ENCODE measurements at places on chromosomes 7 and 10.

- DNase-seq, result no peak
These were observed 67.7 kb downstream of the ST8SIA6 start for GRCh38 chr10:17386616-17387075.

- no peak for DNase-seq
These were observed 134.5 kb downstream of the ST7 start for GRCh38 chr7:117087639-117088396.

DNA sequence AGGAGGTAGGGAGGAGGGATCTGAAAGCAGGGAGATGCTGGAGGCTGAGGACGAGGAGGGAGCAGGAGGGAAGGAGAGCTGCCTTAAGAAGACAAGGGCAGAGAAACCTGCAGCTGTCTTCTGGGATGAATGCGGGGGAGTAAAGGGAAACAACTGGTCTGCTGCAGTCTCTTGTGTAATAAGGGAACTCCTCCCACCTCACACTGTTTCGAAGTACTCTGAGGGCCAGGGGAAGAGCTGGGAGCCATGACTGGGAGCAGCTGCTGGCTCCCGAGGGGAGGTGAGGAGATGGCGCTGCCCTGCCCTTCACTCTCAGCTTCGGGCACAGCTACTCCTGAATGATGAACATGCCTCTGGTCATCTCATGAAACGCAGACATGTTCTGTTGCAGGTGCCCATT is 65.1 kb downstream of the CLEC2L start:
- no peak for DNase-seq

DNA sequence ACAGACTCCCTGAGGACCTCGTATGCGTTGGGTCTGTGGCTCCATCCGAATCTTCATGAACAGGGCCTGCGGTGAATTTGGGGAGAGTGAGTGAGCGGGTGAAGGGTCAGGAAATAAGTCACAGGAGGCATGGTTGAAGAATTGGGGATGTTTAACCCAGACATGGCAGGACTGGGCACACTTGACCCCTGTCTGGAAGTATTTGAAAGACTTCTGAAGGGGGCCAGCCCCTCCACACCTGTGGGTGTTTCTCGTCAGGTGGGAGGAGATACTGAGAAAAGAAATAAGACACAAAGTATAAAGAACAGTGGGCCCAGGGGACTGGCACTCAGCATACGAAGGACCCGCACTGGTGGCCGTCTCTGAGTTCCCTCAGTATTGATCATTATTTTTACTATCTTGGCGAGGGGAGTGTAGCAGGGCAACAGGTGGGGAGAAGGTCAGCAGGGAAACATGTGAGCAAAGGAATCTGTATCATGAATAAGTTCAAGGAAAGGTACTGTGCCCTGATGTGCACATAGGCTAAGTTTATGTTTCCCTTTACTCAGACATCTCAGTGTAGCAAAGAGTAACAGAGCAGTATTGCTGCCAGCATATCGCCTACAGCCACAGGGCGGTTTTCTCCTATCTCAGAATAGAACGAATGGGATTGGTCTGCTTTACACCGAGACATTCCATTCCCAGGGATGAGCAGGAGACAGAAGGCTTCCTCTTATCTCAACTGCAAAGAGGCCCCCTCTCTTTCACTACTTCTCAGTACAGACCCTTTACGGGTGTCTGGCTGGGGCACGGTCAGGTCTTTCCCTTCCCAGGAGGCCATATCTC is 38.2 kb upstream of the PFKFB3 start:
- no peak for DNase-seq

GRCh38 chr7:132383962-132384361 is 192.3 kb downstream of the PLXNA4 start:
- no peak for DNase-seq

DNA sequence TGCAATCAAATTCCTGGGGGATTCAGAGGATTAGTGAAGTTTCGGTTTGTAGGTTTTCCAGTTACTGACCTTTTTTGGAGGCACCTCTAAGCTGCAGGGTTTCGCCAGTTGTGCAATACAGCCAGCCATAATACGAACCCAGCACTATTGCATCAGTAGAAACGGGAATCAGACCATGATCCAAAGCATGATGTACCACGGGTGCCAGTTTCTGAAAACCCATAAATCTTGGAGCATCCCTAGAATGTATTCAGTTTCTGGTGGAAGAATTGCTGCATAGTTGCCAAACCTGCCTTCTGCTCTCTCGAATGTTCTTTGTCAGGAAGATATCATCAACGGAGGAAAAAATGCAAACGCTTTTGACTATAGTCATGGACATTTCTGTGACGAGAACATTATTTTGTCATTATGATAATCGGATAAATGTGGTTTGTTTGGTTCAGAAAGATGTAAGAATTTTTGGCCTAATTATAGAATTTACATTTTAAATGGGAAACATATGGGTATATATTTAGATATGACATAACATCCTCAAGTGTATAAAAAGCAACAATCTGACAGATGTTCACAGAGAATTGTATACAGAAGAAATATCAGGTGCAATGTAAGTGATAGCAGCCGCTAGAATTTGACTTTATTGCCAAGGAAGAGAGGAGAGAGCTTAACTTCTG is 186.2 kb upstream of the PRKCQ start:
- DNase-seq, result no peak

GRCh38 chr7:128876586-128876977 is 13.9 kb downstream of the ATP6V1F start:
- no peak for DNase-seq

DNA sequence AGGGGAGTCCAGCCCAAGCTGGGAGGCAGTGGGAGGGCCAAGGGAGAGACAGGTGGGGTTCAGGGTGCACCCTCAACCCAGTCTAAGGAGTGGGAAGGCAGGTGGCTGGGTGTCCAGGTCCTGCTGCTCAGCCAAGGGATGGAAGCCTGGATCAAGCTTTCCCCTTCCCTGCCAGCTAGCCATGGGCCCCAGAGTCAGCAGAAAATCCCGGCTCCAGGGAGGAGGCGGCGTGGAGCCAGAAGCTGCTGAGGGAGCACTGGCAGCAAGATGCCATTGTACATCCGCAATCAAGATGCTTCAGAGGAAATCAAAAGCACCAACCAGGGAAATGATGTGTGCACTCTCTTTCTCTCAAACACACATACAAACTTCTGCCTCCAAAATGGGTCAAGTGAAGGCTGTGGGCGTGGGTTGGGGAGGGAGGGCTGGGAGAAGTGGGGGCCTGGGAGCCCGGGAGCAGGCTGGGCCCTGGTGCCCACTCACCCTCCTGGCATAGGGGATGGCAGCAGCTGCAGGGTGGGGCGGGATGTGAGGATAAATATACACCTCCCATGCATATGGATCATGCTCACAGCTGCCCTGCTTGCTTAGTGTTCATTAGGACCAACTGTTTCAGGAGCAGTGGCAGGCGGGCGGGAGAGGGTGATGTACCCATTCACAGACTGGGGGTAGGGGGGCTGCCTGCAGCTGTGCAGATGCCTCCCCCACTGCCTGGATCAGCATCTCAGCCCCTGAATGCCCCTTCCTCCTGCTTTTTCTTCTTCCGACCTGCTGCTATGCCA is 24.2 kb downstream of the TRIM8 start:
- no peak for DNase-seq

DNA sequence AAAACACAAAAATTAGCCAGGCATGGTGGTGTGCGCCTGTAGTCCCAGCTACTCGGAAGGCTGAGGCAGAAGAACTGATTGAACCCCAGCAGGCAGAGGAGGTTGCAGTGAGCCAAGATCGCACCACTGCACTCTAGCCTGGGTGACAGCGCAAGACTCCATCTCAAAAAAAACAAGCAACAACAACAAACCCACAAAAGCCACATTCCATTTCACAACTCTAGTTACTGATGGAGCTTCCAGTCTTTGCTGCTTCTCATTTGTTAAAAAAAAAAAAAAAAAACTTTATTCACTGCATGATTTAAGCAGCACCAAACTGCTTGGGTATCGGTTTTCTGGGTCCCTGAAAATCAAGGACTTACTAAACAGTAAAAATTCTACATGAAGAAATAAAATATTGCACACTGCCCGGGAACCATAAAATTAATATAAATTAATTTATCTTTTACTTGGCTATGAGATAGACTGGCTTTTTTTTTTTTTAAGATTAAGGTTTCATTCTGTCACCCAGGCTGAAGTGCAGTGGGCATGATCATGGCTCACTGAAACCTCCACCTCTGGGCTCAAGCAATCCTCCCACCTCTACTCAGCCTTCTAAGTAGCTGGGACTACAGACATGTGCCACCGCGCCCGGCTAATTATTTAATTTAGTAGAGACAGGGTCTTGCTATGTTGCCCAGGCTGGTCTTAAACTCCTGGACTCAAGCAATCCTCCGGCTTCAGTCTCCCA is 42.0 kb downstream of the SRPK2 start:
- no peak for DNase-seq

- DNase-seq, result no peak
These were observed 204.0 kb downstream of the AHR start for GRCh38 chr7:17502213-17503060.

DNA sequence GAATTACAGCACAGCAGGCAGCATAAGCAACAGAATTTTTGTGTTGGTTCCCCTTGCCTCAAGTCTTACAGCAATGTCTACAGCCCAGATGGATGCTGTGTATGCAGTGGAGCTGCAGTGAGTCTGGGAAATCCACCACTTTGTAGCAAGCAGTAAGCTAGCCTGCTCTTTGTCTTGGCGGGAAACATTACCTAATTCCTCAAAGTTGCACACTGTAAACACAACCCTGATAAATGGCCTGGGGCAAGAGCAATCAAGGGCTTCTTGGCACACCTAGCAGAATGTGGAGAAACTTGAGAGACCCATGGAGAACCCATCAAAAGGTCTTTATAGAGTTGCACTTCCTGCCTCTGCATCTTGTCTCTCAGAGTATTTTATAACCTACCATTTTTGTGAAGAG is 102.0 kb upstream of the FOXP2 start:
- DNase-seq, result no peak

- no peak for DNase-seq
These were observed 82.5 kb downstream of the ZNF365 start for GRCh38 chr10:62456611-62457101.

DNA sequence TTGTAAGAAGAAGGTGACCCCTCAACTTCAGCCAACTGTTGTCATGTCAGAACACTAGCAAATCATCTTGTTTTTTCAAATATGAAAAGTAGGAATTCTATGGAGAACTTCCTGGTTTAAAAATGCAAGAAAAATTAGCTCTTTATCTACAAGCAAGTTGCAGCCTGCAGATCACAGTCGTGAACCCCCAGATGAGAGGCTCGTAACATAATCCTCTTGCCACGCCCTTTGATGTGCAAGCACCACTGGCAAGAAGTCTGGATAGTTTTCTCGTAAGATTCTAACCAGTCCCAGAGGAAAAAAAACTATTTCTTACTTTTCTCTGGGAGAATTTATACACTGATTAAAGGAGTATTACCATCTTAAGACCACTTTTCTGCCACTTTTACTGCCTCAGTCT is 132.3 kb downstream of the DPY19L1 start:
- no peak for DNase-seq

DNA sequence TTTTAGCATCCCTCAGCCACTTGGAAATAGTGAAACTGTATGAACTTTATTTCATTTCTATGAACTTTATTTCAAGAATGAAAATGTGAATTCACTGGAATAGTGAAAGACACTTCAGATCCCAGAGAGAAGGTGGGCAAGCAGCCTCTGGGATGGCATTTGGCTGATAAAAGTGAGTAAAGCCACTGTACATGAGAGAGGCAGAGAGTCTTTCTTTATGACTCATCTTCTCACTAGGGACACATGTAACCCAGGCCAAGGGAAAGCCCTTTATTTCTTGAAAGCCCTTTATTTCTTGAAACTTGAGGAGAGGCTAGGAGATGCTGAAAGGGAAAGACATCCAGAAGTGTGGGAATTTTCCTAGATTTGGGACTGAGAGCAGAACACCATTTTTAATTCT is 148.9 kb upstream of the SMIM30 start:
- DNase-seq, result no peak

- DNase-seq, result no peak
These were observed 7.4 kb downstream of the TSPAN14 start for GRCh38 chr10:80461208-80462183.

DNA sequence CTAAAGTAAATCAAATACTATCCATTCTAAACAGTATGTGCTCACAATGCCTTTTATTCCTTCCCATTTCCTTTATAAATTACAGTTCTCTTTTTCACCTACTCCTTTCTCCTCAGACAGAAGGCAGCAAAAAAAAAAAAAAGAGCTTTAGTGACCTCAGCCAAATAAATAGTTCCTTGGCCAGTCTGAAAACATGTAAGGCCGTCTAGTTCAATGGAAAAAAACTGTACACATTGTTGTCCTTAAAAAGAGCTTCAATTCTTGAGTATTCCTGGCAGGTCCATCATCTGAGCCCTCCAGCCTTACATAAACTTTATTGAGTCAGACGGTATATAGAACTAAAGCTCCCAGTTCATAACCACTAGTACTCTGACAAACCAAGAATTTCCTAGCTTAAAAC is 185.4 kb downstream of the CACNA2D1 start:
- DNase-seq, result no peak

- DNase-seq, result no peak
These were observed 39.6 kb upstream of the FAM133B start for GRCh38 chr7:92629779-92630178.

- DNase-seq, result no peak
These were observed 61.9 kb downstream of the HGF start for GRCh38 chr7:81707966-81708365.

DNA sequence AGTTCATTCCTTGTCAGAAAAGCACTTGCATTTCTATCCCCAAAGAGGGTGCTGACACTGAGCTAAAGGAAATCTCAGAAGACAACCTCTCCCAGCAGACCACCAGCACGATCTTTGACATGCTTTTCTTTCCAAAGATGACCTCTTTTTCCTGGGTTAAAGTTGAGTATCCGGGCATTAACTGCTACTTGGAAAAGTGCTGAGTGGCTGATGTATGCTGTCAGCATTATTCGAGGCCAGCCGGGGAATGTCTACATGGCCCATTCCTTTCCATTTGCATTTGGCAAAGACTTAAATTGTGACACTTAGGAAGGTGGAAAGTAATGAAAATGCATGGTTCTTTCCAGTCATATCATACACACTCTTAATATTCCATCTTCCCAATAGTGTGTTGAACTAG is 90.6 kb upstream of the SKAP2 start:
- DNase-seq, result no peak

DNA sequence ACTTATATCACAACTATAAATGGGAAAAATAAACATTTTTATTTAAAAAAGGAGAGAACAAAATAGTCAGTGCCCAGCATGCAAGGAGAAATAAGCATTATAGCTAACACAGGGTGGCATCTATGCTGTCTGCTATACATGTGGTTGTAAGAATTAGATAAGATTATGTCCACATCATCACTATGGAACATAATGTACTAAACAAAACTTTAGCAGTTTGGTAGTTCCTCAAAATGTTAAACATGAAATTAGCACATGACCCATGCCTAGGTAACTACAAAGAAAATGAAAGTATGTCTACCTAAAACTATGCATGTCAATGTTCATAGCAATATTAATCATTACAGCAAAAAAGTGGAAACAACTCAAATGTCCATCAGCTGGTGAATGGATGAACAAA is 28.7 kb upstream of the RUFY2 start:
- no peak for DNase-seq

- DNase-seq, result no peak
These were observed 27.4 kb downstream of the WDR37 start for GRCh38 chr10:1083581-1083980.

- DNase-seq, result no peak
These were observed 52.8 kb upstream of the CHST3 start for GRCh38 chr10:71911296-71911953.
